ENCODE measurements at places on chromosomes 1 and 21.

DNA sequence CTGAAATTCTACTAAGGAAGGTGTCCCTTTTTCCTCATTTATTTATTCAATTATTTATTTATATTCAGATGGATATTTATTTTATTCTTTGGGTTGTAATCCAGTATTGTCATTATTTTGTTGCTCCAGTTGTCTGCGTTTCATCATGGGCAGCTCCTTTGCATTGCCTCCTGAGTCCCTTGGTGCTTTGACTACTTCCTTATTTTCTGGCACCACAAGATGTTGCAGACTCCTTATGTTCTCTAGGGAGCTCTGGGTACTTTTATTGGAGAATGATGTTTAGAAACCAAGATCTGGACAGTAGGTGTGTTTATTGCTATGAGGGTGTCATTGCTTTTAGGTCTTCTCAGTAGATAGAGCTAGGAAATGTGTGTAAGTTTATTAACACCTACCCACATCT, 59.9 kb upstream of the ERRFI1 start:
- DNase-seq = no peak

- DNase-seq = no peak
Observed at GRCh38 chr1:110893908-110894490, 21.1 kb downstream of the CD53 start.

GRCh38 chr21:16179773-16180172, 450.0 kb downstream of the USP25 start:
- DNase-seq = no peak

DNA sequence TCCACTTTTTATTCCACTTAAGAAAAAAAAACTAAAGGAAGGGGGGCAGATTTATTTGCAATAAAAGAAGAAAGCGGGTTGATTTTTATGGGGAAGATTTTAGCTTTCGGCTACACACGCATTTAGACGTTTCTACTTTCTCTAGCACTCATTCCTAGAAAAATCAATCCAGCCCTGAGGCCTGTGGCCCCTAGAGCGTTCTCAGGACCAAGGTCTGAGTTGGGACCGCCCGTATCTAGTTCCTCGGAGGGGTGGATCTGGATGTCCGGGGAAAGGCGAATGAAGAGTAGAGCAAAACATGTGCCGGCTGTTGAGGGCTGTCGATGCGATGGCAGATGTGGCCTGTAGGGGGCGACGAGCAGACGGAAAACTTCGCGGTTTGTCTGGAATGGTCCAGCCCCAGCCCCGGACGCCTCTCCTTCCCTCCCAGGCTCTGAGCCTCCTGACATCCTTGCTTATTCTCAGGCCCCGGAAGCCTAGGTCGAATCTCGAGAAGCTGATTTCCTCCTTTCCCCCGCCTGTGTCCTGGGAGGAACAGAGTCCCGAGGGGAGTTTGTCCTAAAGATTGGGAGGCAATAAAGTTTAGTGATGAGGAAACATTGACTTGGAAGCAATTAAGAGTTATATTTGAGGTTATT, 5.2 kb downstream of the FOXD3 start:
- no peak for DNase-seq

DNA sequence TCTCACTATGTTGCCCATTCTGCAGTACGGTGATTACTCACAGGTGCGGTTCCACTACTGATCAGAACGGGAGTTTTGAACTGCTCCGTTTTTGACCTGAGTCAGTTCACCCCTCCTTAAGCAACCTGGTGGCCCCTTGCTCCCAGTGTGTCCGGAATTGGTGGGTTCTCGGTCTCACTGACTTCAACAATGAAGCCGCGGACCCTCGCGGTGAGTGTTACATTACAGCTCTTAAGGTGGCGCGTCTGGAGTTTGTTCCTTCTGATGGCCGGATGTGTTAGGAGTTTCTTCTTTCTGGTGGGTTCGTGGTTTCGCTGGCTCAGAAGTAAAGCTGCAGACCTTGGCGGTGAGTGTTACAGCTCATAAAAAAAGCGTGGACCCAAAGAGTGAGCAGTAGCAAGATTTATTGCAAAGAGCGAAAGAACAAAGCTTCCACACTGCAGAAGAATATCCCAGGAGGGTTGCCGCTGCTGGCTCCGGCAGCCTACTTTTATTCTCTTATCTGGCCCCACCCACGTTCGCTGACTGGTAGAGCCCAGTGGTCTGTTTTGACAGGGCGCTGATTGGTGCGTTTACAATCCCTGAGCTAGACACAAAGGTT, 17.6 kb upstream of the PARP1 start:
- no peak for DNase-seq

DNA sequence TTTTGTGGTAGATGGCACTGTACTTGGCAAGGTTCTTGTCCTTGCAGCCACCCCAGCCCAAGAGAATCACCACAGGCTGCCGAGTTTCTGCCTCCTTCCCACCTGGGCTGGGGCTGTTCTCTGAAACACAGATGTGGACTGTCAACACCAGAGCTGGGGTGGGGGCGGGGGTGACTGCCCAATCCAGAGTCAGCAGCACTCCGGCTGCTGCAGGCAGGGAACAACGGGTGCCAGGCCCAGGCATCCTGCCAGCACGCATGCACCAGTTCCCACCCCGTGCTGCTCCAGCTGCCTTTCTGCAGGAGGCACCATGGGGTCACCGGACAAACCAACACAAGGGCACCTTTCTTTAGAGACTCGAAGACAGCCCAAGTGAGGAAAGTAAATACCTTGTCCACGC, 14.1 kb downstream of the TMEM53 start:
- DNase-seq = no peak

DNA sequence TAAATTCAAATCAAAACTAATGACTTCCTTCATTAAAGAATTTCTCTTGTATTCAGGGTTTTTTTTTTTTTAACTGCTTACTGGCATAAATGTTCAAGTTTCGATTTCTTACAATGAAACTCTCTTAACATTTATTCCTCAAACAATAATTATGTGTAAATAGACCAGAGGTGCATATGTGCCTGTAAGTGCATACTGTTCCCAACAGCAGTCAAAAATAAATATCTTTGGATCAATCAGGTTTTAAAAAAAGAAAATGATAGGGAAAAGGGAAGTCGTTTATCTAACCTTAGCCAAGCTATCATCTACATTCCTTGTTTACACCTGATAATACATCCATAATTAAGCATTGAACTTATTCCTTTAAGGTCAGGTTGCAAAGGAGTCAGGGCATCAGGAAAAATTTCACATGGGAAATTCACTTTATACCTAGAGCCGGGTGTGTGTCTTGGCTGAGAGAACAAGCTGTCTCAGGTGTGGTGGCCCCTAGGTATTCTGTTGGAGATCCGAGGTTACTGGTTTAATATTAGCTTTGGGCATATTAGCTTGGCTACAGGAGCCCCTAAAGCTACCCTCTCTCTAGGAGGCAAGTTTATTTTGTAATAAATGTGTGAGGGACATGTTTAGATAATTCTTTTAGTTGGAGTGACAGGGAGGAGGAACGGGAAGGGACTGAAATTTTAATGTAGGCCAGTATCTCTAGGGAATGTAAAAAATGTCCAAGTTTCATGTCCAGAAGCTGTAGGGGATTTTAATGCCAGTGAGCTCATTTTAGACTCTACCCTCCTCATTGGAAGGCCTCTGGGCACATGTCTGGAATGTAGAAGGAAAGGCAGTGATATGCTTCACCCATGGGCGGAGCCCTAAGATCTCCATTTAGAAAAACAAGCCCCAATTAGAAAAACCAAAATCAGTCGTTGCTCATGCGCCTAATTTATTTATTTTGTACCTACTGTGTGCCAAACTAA, 327.9 kb upstream of the PROX1 start:
- no peak for DNase-seq

GRCh38 chr1:233357595-233358397, 30.3 kb downstream of the MAP3K21 start:
- no peak for DNase-seq

GRCh38 chr1:101435831-101436511, 199.2 kb downstream of the S1PR1 start:
- DNase-seq = no peak

DNA sequence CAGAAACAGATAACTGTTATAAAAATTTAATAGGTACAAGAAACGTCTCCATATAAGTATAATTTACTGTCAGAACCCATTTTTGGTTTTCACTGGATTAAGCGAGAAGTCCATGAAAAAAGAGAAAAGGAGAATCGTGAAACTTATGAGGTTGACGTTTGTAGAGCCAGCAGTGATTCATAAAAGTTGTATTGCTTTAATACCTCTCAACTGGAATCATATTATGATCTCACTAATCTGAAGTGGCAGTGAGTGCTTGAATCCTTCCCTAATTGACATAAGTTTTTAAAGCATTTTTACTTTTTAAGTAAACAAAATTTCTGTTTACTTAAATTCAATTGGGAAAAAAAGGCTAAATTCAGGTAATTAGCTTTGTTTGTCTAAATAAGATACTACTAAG, 315.3 kb downstream of the TPR start:
- no peak for DNase-seq

DNA sequence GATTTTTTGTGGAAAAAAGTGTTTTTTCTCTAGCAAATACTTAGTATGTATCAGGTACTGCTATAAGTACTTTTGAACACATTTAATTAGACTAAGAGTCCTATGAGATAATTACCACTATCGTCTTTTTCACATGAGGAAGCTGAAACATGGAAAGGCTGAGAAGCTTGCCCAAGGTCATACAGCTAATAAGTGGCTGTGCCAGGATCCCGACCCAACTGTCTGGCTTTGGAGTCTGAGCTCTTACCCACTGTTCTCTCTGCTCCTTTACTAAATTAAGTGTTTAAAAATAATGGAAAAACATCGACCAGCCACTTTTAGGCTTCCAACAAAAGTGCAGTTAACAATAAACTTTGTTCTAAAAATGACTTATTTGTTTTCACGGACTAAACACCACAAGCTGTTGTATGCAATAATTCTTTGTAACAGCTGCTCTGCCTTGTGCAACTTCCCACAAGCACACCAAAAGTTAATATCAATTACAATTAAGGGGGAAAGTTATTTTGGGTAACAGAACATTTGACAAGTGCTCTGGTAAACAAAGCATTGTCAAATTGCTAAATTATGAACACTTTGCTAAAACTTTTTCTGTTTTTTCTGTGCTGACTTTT, 75.7 kb downstream of the CRB1 start:
- no peak for DNase-seq

DNA sequence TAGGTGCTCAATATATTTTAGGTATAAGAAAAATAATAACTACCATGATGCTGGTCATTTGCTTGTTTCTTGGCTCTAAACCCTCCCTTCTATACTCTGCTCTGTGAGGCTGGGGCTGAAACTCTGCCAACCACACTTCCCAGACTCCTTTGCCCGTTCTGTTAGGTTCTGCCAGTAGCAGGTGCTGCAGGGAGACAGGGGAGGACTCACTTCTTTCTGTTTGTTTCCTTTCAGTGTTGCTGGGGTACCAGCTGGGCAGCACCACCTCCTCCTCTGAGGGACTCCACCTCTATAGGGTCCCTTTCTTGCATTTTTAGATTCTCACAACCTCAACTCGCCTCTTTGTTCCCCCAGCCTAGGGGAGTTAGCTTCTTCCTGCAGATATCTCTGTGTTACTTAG, 17.0 kb upstream of the SH2D2A start:
- no peak for DNase-seq

GRCh38 chr1:16053781-16054502, 10.4 kb downstream of the CLCNKB start:
- no peak for DNase-seq

- no peak for DNase-seq
Observed at GRCh38 chr1:117367046-117368025, at the start of gene MAN1A2. Gene MAN1A2, plus strand, starts transcription at chr1:117367449. Its CDS starts 735 bp downstream, at chr1:117368184.

GRCh38 chr1:61606448-61607312, 118.3 kb downstream of the TM2D1 start:
- no peak for DNase-seq

DNA sequence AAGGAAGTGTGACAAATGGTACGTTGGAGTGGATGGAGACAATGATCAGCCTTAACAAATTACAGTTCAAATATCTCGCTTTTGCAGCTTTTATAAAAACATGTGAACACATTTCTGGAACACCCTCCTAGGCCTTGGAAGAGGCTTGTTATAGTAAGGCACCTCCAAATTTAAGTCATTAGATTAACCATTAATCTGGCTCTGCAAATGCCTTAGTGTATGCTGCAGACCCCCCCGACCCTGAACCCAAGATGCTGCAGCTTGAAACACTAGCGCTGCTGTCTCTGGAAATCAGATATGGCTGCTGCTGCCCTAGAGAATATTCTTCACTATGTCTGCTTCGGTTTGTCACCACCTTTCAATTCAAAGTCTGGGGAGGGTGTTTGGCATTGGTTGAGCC, 196.4 kb downstream of the MIS18A start:
- no peak for DNase-seq

DNA sequence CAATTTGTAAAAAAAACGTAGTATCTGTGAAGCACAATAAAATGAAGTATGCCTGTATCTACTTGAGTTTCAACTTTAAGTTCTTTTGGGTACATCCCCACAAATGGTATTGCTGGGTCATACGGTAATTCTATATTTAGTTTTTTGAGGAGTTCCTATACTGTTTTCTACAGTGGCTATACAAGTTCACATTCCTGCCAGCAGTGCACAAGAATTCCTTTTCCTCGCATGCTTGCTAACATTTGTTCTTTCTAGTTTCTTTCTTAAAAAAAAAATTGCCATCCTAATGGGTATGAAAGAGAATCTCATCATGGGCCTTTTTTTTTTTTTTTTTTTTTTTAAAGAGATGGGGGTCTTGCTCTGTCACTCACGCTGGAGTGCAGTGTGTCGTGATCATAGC, 41.9 kb downstream of the UCK2 start:
- DNase-seq = no peak

DNA sequence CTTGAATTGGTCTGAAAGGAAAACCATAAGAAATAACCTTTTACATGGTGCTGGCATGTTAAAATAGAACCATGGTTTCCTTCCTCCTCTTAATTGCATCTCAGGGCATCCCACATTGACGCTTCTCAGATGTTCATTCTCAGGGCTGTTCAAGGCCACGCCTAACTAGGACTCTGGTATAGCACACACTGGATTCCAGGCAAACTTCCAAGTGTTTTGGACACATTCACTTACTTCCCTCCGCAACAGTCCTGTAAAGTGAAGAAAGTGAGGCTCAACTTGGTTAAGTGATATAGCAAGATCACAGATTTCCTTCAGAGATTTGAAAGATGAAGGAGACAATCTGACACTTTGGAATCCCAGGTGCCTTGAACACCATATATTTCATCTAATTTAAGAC, 244.8 kb downstream of the DUSP10 start:
- DNase-seq = no peak

GRCh38 chr1:179200586-179200985, 28.9 kb downstream of the ABL2 start:
- DNase-seq = no peak

- no peak for DNase-seq
Observed at GRCh38 chr1:209651138-209651587, 1.1 kb downstream of the LAMB3 start.

GRCh38 chr1:150563340-150564038, 14.3 kb downstream of the ADAMTSL4 start:
- no peak for DNase-seq
